ENCODE measurements at places on chromosomes 13 and 19.
A peak's percentile ranks its signal among the peaks of the same experiment; 100 is the strongest.

DNA sequence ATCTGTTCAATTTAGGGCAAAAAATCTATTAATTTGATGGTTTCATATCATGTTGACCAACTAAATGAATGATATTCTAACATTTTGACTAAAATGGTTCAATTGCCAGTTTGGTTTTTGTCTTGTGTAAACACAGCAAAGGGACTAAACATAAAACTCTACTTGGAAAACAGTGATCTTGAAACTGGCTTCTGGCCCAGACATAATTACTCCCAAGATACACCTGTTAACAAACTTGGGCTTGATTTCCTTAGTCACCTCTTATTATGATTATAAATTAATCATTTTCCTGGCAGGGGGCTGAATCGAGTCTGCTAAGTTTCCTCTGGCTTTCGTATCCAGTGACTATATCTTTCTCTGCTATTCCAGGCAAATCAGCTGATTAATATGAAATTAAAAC is 78.0 kb upstream of the OXGR1 start:
- no peak for DNase-seq

DNA sequence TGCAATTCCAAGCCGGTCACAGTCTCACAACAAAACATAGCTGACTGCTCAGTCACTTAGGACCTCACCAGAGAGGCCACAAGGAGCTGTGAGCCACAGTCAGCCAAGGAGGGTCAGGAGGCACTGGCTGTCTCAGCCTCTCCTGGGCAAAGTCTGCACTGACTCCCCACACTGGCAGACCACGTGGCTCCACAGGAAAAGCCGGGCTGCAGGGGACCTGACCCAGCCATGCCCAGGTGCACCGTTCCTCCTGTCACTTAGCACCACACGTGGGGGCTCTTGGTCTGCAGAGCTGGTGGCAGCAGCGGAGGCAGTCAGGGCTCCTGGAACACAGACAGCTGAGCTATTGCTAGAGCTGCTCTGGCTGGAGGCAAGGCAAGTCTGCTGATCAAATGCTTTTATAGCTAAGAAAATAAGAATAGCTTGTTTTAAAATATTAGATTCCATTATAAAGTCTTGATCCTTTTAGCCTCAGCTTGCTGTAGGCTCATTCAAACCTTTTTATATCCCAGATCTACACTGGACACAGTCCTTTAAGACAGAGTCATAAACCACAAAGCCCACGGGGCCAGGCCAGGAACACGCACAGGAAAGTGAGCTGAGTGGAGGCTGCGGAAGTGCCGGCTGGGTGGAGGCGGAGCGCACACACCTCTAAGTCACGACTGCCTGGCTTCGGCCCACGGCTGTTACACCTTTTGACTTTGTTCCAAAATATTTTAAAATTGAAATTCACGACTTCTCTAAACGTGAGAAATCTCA is 744.1 kb downstream of the UQCRFS1 start:
- DNase-seq, result peak; percentile 56

- no peak for DNase-seq
Measured at GRCh38 chr19:38778733-38779132, 5.4 kb upstream of the LGALS7 start.

DNA sequence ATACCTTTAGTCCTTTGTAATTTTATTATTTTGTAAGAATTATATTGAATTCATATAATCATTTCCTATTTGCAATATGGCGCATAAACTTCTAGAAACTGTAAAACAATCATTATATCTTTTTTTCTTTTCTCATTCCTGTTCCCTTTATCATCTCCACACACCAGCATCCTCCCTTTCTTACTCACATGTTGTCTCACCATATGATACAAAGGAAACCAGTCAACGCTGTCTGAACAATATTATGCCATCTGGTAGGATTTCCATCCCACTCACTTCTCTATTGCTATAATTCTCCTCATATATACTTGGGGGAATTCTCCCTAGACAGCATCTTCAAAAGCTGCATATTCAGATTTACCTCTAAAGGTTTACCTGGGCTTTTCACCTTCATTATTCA is 389.8 kb downstream of the NDFIP2 start:
- DNase-seq, result no peak

GRCh38 chr13:113528101-113528812 is 37.7 kb upstream of the DCUN1D2 start:
- DNase-seq, result no peak

GRCh38 chr13:32941368-32941767 is 74.9 kb upstream of the KL start:
- DNase-seq, result no peak

- DNase-seq, result no peak
Measured at GRCh38 chr19:7808108-7808507, 21.9 kb upstream of the EVI5L start.

DNA sequence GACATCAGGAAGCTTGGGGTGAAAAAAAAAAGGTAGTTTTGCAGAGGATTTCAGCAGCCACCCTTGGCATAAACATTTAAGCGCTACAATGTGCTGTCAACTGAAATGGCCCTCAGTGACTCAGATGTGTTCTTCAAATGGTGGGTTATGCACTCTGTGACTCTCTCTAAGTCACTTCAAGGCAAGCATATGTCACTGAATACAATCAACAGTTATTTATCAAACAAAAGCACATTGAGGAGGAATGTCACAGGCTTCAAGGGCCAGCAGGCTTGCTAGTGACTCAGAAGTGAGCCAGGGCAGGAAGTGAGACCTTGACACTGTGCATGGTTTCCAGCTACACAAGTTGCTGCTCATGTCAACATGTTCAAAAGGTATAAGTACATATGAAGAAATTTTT is 523.7 kb upstream of the HTR2A start:
- no peak for DNase-seq

DNA sequence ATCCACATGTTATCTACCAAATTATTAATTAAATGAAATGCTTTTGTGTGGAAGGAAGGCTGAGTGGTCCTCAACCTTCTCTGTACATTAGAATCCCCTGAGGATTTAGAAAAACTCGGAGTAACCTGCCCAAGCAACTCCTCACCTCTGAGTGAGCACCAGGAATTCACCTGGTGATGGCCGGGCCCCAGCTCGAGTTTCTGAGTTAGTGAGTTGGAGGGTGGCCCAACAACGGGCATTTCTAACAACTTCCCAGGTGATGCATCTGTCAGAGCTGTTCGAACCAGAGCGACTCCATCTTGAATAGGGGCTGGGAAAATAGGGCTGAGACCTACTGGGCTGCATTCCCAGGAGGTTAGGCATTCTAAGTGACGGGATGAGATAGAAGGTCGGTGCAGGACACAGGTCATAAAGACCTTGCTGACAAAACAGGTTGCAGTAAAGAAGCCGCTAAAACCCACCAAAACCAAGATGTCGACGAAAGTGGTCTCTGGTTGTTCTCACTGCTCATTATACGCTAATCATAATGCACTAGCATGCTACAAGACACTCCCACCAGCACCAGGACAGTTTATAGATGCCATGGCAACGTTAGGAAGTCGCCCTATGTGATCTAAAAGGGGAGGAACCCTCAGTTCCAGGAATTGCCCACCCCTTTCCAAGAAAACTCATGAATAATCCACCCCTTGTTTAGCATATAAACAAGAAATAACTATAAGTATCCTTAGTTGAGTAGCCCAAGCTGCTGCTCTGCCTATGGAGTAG is 44.2 kb upstream of the SHISA2 start:
- no peak for DNase-seq

DNA sequence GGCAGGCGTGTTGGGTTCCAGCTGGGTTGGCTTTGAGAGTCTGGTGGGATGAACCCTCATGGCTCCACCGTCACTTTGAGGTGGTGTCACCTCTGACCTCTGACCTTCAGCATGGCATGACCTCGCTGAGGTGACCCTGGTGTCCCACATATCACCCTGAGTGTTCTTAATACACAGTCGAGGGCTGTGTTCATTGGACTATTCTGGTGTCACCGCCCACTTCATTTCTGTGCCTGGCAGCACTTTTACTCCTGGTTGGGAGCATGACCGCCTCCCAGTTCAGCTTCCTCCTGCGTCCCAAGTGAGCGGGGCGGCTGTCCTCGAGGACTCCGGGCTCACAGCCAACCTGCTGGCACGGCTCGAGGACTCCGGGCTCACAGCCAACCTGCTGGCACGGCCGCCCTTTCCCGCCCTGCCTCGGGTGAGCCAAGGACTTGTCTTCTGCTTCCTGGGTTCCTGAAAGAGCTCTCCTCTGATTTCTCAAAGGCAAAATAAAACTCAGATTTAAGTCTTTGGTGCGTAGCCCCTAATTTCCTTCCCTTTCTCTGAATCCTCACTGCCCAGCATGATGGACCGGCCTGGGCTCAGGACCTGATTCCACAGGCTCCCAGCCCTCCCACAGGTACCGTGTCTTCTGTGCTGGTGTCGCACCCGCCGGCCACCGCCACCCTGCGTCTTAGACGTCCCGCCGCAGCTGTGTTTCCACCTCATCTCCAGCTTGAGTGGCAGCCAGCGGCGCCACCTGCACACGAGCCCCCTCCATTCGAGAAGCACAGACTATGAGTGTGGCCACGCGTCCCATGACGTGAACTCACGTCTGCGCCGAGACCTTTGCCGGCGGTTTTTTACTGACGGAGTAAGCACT is 10.4 kb downstream of the ATP4B start:
- DNase-seq, result no peak

Data from activated CD8-positive, alpha-beta memory T cell treated with anti-CD3 and anti-CD28 coated beads, Interleukin-2, amount 50 U/mL, for 48 hours (primary cell).